ENCODE measurements at places on chromosomes 7 and 10. TPM values are rescaled to one million over a fixed set of nuclear protein-coding genes. Genes with fewer than 3 reads are reported as not detected.

USP54 gene
- 30.6 TPM for polyA plus RNA-seq

MCM10 gene
- 10.8 TPM for polyA plus RNA-seq

DNA sequence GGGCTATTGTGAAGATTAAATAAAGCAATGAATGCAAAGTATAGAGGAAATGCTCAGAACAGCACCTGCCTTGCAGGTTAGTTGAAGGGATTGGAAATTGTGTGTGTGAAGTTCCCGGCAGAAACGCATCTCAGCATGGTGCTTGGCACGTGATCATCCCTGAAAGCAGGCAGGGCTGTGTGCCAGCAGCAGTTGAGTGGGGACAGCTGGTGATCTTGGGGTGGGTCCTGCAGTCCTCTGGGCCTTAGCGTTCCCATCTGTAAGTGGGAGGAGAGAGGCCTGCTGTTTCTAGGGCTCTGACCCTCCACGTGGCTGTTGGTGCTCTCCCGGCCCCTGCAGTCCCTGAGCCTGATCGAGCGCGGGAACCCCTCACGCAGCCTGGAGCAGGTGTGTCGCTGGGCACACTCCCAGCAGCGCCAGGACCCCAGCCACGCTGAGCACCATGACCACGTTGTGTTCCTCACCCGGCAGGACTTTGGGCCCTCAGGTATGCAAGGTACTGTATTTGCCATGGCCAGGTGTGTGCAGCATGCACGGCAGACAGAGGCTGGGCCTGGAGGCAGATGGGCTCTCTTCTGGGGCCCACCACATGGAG, 55.3 kb downstream of the TBATA start:
- DNase-seq = peak; percentile 16

GRCh38 chr10:127690176-127690835, 46.7 kb upstream of the FOXI2 start:
- no peak for DNase-seq

DNA sequence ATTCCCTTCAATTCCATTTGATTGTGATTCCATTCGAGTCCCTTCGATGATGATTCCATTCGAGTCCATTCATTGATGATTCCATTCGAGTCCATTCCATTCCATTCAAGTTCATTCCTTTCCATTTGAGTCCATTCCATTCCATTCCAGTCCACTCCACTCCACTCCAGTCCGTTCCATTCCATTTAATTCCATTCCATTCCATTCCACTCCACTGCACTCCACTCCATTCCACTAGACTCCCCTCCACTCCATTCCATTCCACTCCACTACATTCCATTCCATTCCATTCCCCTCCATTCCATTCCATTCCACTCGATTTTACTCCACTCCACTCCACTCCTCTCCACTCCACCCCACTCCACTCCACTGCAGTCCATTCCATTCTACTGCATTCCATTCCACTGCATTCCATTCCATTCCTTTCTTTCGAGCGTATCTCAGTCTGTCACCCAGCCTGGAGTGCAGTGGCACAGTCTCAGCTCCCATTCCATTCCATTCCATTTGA, 115.7 kb downstream of the ZNF92 start:
- DNase-seq = no peak

GRCh38 chr10:91931526-91932190, 8.1 kb downstream of the BTAF1 start:
- no peak for DNase-seq

DNA sequence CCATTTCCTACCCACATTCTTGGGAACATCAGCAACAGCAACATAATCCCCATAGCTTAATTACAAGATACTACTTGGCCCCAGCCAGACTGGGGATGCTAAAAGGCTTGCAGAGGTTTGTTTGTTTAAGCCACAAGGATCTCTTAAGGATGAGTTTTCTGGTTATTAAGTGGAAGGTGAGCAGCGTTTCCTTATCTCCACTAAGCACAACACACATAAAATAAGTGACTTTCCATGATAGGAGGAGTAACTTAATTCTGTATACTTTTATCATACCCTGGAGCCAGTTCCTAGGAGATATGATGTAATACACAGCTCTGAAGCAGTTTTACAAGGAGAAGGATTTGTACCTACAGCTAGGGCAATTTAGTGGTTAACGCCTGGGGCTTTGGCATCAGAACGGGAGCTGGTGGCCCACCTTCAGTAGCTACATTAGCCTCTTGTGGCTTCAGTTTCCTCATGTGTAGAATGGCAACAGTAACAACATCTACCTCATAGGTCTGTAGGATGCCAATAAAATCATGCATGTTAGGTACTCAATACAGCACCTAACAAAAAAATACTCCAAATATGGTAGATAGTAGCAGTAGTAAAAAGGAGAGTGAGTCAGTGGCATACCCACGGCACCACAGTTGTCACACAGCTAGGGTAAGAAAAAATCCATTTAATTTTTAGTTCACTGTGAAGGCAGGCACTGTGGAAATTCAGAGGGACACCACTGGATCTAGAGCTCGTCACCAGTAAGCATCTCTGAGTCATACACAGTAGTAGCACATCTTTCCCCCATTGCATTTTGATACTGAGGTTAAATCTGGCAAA, 55.2 kb downstream of the DOCK4 start:
- DNase-seq = no peak

DNA sequence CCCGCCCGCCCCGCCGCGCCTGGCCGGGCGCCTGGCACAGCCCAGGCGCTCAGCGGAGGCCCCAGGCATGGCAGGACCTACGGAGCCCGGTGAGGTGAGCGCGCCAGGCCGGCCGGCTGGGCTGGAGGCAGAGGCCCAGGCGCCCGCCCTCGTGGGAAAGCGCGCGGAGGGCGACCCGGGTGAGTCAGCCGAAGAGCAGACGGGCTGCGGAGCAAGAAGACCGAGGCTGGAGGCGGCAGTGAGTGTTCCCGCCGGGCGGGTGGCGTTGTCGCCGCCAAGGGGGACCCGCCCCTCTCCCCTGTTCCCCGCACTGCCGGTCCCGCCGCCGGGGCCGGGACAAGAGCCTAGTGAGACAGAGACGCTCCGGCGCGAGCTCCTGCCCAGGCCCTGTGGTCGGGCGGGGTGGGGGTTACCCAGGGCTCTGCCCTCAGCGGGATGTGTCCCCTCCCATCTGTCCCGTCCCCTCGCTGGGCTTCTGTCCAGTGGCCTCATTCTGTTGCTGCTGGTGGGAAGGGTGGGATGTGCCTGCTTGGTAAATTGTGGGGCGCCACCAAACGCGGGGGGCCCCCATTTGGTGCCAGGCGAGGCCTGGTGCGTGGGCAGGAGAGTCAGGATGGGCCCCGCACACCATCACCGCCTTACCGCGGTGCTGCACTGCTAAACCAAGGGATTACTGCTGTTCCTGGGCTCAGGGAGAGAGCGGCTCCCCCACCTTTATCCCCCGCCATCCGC, 17.0 kb upstream of the NODAL start:
- DNase-seq = no peak

- no peak for DNase-seq
These were observed 983 bp downstream of the FZD8 start for GRCh38 chr10:35640951-35641675.
